ENCODE measurements at places on chromosomes 2 and 18.

DNA sequence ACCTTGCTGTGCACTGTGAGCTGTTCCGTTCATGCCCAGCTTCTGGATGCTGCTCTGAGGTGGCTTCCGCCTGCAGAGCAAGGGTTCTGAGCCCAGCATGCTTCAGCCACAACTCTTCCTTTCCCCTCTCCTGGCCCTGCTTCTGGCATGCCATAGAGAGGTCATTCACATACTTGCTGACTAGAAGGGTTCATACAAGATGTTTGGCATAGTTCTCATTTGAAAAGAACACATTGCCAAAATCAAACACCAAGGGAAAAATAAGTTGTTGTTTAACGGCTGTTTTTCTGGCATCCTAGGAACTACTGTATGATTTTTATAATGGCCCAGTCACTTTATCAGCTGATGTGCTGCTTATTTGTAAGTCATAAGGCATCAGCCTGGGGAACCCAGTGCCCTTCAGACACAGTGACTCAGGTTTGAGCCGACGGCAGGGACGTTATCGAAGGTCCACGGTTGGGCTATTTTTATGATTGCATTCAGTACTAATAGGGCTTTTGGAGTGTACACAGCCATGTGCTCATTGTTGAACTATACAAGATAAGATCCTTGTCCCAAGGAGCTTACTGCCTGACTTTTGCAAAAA lies 53.9 kb upstream of the CTAGE1 start:
- DNase-seq = no peak

DNA sequence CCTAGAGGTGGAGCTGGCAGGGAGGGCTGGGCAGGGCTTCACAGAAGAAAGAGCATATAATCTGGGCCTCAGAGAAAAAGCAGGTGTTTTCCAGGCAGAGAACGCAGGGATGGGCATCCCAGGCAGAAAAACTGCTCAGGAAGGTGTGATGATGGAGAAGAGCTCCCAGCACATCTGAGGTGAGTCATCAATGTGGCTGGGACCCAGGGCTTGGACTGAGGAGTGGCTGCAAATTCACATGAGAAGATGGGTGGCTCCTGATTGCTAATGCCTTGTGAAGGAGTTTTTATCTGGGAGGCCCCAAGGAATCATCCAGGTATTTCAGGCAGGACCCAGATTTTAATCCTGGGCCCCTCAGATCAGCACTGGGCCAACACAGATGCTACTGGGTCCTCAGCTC lies 10.2 kb downstream of the IL1F10 start:
- no peak for DNase-seq

- DNase-seq = no peak
These were observed 33.2 kb downstream of the ADCY3 start for GRCh38 chr2:24886691-24887304.

GRCh38 chr2:70501728-70502127 lies 51.9 kb downstream of the TGFA start:
- DNase-seq = no peak

- no peak for DNase-seq
These were observed 182.4 kb downstream of the CDH2 start for GRCh38 chr18:27994571-27994970.

DNA sequence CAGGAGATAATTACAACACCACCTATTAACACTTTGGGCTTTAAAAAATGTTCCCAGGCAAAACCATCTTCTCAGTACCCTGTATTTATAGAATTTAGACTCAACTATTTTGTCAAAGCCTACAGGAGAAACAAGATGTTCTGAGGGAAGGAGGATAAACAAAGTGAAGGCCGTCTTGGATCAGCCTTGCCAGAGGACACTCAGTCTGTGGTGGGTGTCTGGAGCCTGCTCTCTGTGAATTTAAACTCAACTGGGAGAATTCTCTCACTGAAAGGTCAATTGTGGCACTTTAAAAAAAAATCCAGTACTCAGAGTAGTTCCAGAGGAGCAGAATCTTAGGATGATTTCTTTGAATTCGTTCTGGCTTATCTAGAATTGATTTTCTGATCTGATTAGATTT lies 28.4 kb upstream of the SLC1A4 start:
- no peak for DNase-seq

All from activated CD8-positive, alpha-beta memory T cell treated with anti-CD3 and anti-CD28 coated beads for 1 hour (primary cell).